CD8-positive, alpha-beta memory T cell (primary cell): ENCODE measurements at places on chromosomes 7 and 10. TPM values are rescaled to one million over a fixed set of nuclear protein-coding genes. Genes with fewer than 3 reads are reported as not detected.
A peak's percentile ranks its signal among the peaks of the same experiment; 100 is the strongest.

DNA sequence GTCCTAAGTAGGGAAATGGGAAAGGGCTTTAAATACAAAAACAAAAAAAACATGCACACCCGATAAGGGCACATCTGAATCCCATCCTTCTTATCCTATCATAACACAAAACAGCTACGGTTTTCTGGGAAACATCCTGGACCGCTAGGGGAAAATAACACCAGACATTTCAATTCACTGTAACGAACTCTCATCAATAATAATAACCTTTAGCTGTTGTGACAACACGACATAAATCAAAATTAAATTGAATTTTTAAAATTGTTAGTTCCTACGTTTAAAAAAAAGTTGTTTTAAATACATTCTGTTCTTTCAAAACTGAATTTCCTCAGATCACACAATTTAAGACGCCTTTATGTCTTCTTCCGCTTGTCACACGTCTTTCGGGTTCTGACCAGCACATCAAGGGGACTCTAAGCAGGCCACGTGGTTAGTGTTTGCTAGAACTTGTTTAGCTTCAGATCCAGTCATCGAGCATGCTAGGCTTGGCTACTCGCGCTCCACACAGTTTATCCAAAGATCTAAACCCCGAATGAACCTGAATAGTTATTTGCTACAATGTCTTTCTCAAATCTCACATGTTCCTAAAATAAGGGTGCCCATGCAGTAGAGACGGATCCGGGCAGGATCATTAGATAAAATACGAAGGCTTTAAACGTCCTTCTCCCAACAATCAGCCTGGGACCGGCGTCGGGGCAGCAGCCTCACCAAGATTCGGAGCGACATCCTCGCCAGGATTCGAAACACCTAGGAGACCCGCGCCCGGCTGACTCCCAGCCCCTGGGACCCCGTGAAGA lies 839 bp downstream of the IKZF5 start:
- no peaks in the 10 kb centered on the region for H3K27me3 ChIP-seq
- H3K4me1 ChIP-seq, result peaks cover 56% of the 10 kb centered on the region
- peak; percentile 18 for DNase-seq
- H3K27ac ChIP-seq, result peak overlapping the region; percentile 96

DNA sequence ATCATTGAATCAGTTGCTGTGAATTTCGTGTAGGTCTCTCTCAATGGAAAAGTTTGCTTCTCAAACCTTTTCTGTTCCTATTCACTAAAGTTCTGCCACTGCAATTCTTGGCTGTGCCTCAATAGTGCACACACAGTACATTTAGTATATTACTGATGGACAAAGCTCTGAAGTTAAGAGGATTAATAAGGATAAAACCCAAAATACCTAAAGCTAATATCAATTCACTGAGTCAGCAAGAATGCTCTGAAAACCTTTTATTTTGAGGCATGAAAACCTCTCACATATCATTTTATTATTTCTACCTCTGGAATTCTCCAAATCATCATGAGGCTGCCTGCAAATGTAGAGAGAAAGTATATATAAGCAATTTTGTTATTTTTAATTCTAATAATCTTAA lies 633.4 kb upstream of the LRRTM3 start:
- DNase-seq, result no peak
- no peaks in the 10 kb centered on the region for H3K36me3 ChIP-seq
- no peaks in the 10 kb centered on the region for H3K27me3 ChIP-seq
- no peak overlapping the region for H3K27ac ChIP-seq
- H3K4me1 ChIP-seq, result no peaks in the 10 kb centered on the region

DNA sequence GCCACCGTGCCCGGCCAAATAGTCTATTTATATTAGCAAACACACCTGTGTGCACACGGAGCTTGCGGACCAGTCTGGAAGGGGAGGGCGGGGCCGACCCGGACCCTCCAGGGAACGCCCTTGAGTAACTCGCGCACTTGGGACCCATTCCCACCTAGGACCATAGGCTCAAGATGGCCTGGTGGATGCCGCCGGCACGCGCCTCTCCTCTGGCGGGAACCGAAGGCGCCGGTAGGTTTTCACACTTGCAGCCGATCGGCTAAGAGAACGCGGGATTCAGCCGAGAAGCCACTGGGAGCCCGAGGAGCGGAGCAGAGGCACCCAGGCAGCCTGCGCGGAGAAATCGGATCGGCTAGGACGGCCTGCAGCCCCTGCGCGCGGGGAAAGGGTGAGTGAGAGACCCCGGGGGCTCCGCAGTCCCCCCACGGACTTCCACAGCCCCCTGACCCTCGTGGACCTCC lies 18.9 kb downstream of the IFT22 start:
- no peak for DNase-seq
- peaks cover 25% of the 10 kb centered on the region for H3K27me3 ChIP-seq
- no peak overlapping the region for H3K4me3 ChIP-seq

DNA sequence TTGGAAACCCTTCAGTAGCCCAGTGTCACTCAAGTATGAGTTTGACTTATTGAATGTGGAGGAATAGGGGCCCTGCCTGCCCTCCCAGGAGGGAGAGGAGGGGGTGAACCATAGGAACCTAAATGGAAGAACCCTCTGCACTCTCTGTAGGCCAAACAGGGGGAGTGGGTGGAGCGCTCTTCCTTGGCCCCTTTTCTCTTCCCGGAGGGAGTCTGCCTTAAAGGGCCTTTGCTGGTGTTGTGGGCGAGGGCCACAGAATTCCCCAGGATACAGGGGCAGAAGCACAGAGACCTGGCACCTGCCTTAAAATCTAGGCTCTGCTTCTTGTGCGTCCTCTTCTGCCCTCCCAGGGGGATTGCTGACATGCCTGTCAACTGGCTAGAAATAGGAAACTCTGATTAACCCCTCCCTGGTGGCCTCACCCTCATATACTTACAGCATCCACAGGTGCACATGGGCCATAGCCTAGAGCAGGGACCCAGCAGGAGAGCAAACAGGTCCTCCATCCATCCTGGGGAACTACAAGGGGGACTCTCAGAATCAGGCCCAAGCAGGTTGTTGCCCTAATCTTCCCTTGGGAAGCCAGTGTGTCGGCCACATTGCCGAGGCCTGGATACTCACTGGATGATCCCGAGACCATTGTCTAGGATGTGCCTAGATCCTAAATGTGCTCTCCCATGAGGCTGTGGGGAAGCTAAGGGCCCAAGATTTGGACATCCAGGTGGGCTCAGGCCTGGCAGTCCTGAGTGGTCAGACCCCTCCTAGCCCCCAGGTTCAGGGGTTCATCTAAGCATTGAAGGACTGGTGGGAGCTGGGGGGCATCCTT lies 3.4 kb downstream of the TRIM8 start:
- peak overlapping the region; percentile 94 for H3K4me3 ChIP-seq
- H3K4me1 ChIP-seq, result peaks cover 63% of the 10 kb centered on the region
- DNase-seq, result no peak
- H3K36me3 ChIP-seq, result no peaks in the 10 kb centered on the region
- H3K27me3 ChIP-seq, result no peaks in the 10 kb centered on the region

GRCh38 chr7:114832906-114833595 lies 88.8 kb upstream of the MDFIC start:
- no peaks in the 10 kb centered on the region for H3K36me3 ChIP-seq
- no peaks in the 10 kb centered on the region for H3K27me3 ChIP-seq
- no peak overlapping the region for H3K27ac ChIP-seq
- no peak overlapping the region for H3K4me3 ChIP-seq

- no peak for DNase-seq
- no peaks in the 10 kb centered on the region for H3K4me1 ChIP-seq
- H3K4me3 ChIP-seq, result no peak overlapping the region
- no peaks in the 10 kb centered on the region for H3K36me3 ChIP-seq
- no peak overlapping the region for H3K27ac ChIP-seq
These were observed 176.6 kb upstream of the TNS3 start for GRCh38 chr7:47758546-47758945.

DNA sequence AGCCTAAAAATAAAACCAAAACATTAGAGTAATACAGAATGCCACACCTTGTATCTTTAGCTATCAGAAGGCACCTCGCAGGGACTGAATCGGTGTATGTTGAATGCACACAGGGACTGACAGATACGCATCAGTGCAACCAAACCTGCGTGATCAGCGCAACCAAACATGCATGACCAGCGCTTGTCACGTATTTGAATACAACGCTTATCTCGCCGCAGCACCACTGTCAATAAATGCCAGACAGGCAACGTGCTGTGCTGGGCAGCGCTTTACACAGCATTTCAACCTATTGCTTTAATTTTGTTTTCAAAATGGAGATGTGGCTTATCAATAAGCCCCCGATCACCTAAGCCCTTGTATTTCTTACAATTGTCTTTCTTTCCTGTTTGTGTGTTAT lies 242.4 kb downstream of the SFMBT2 start:
- no peak overlapping the region for H3K27ac ChIP-seq
- no peaks in the 10 kb centered on the region for H3K27me3 ChIP-seq
- no peak for DNase-seq
- H3K4me3 ChIP-seq, result no peak overlapping the region
- peaks cover 22% of the 10 kb centered on the region for H3K36me3 ChIP-seq
- H3K4me1 ChIP-seq, result no peaks in the 10 kb centered on the region

- DNase-seq, result peak; percentile 32
- H3K4me3 ChIP-seq, result no peak overlapping the region
- H3K36me3 ChIP-seq, result no peaks in the 10 kb centered on the region
- peaks cover 37% of the 10 kb centered on the region for H3K4me1 ChIP-seq
These were observed 2.8 kb downstream of the HOXA10 start for GRCh38 chr7:27171325-27171636.

DNA sequence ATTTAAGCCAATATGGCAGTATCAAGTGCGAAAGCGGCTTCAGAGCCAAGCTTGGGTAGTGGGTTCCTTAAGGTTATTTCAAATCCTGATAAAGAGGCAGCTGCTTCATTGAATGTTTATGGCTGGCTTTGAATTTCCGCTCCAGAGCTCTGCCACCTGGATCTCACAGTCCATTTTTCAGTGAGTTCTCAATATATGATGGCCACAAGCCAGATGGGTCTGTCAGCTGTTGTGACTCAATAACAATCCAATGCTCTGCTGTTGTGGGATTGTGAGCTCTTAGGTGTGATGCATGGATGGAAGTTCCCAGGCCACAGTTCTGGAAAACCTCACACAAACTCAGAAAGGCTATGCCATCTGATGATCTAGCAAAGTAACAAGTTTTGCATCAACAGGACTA lies 743.8 kb upstream of the LRRN3 start:
- H3K27me3 ChIP-seq, result no peaks in the 10 kb centered on the region
- no peaks in the 10 kb centered on the region for H3K36me3 ChIP-seq
- no peak overlapping the region for H3K4me3 ChIP-seq
- no peaks in the 10 kb centered on the region for H3K4me1 ChIP-seq
- no peak for DNase-seq

DNA sequence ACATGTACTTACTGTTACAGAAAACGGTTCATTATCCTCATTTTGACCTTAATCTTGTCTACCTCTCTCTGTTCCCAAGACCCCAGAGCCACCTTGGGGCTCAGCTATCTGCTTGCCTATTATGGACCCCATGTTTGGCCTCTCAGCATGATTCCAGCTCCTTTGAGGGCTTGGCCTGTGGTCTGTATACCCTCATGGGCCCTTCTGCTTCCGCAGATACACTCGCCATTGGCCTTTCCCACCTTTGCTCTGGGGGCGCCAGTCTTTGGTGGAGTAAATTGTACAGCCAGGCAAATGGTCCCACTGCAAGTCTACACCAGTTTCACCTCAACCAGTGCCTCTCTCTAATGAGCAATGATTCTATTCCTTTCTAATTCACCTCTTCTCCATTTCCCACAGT lies 109.2 kb upstream of the ZNF746 start:
- H3K4me3 ChIP-seq, result no peak overlapping the region
- H3K27ac ChIP-seq, result no peak overlapping the region
- H3K36me3 ChIP-seq, result peaks cover 23% of the 10 kb centered on the region
- H3K4me1 ChIP-seq, result no peaks in the 10 kb centered on the region

- H3K27ac ChIP-seq, result peak overlapping the region; percentile 98
- no peaks in the 10 kb centered on the region for H3K27me3 ChIP-seq
- peak overlapping the region; percentile 87 for H3K4me3 ChIP-seq
- peaks cover 58% of the 10 kb centered on the region for H3K4me1 ChIP-seq
These were observed 2.0 kb downstream of the SRGN start for GRCh38 chr10:69089638-69090599.

- no peaks in the 10 kb centered on the region for H3K4me1 ChIP-seq
- no peak for DNase-seq
- no peak overlapping the region for H3K4me3 ChIP-seq
- no peaks in the 10 kb centered on the region for H3K36me3 ChIP-seq
These were observed 185.8 kb upstream of the PRSS1 start for GRCh38 chr7:142563470-142563869.

DNA sequence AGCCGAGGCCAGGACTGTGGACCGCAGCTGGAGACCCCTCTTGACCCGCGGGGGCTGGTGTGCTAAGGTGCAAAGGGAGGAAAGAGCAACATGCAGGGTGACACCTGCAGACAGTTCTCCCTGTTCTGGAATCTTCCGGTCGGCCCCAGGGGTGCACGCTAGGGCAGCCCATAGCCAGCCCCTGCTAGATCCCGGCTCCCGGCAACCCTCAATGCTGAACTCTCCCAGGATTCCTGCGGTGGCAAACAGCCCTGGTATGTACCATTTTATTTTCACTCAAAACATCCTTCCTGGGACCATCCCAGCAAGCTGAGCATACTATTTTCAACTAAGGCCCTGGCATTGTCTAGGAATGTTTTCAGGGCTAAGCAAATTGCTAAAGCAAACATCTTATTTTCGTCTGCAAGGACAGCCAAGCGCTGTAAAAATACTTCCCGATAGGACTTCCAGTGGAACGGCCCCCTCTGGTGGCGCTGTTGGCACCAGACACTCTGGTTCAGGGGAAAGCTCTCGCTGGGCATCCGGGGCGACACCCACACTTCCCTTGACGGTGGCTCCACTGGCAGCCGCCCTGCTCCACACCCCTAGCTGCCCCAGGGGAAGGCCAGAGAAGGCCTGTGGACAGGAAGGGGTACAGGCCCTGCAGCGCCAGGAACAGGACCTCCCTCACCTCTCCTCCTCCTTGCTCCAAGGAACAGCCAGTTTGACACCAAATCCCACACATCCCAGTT lies 99.4 kb downstream of the CTBP2 start:
- no peaks in the 10 kb centered on the region for H3K27me3 ChIP-seq
- H3K27ac ChIP-seq, result no peak overlapping the region
- DNase-seq, result no peak
- H3K4me1 ChIP-seq, result peaks cover 11% of the 10 kb centered on the region
- no peaks in the 10 kb centered on the region for H3K36me3 ChIP-seq
- no peak overlapping the region for H3K4me3 ChIP-seq

DNA sequence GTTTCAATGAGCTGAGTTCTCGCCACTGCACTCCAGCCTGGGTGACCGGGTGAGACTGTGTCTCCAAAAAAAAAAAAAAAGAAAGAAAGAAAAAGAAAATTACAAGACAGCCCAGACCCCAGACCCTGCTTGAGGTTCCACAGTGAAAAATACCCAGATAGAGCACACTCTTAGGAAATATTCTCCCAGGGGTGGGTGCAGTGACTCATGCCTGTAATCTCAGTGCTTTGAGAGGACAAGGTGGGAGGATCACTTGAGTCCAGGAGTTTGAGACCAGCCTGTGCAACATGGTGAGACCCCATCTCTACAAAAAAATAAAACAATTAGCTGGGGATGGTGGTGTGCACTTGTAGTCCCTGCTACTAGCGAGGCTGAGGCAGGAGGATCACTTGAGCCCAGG lies 41.1 kb upstream of the GTF2IRD1 start:
- H3K4me3 ChIP-seq, result no peak overlapping the region
- no peaks in the 10 kb centered on the region for H3K4me1 ChIP-seq
- H3K27ac ChIP-seq, result no peak overlapping the region
- H3K27me3 ChIP-seq, result no peaks in the 10 kb centered on the region
- DNase-seq, result no peak

CHAT gene
- not detected for total RNA-seq

ZCCHC24 gene
- 1.00 TPM for total RNA-seq

BPGM gene
- total RNA-seq, result 25.4 TPM

SCRN1 gene
- total RNA-seq, result 3.5 TPM

RPS24 gene
- total RNA-seq, result 1,808 TPM

NRP1 gene
- 2.1 TPM for total RNA-seq

USP6NL gene
- 3.2 TPM for total RNA-seq

ASIC3 gene
- 3.6 TPM for total RNA-seq

SLC39A12 gene
- total RNA-seq, result not detected
